ENCODE measurements at places on chromosomes 16 and 17. TPM values are rescaled to one million over a fixed set of nuclear protein-coding genes. Genes with fewer than 3 reads are reported as not detected.

Gene TM4SF5
- total RNA-seq = not detected

Gene GNPTG
- total RNA-seq = 36.2 TPM

Gene ST6GALNAC2
- total RNA-seq = 0.33 TPM

Gene CALB2
- total RNA-seq = not detected

Gene NFATC3
- total RNA-seq = 15.2 TPM

Gene SARM1
- total RNA-seq = 5.4 TPM

Gene AHSP
- total RNA-seq = not detected

Gene AATK
- total RNA-seq = 0.89 TPM

Gene IKZF3
- total RNA-seq = not detected

Gene NARF
- total RNA-seq = 30.5 TPM

Gene KRTAP1-3
- not detected for total RNA-seq

Gene CA5A
- not detected for total RNA-seq

Gene WFDC1
- total RNA-seq = 0.63 TPM

Gene OMG
- not detected for total RNA-seq
